Activated T-cell treated with anti-CD3 and anti-CD28 coated beads, Interleukin-2, amount 50 U/mL, for 72 hours (primary cell): ENCODE measurements at places on chromosomes 6 and 20.

- DNase-seq = peak; percentile 38
Measured at GRCh38 chr6:89117211-89118108, at the start of gene SRSF12. TSS of gene SRSF12 (minus strand) at chr6:89118071. CDS start at chr6:89117887, 184 bp downstream.

DNA sequence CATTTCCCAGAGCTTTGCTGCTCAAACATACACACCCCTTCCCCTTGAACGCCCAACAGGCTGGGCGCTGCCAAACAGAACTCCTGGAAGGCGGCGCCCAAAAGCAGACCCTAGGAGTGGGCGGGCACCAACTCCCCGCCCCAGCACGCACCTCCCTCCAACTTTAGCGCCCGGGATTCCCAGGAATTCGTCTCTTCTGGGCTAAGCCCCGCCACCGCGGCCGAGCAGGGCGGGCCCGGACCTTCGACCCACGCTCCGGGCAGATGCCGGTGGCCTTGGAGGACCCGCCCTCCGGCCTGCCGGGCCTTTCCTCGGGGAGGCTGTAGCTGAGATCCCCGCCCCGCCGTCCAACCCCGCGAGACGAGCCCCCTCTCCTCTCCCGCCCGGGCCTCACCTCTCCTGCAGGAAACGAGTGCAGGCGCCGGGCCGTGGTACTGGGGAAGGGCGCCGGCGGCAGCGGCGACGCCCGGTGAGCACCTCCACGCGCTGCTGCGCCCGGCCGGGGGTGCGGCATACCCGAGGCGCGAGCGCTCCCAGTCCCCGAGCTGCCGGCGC is 659 bp downstream of the MCUR1 start:
- DNase-seq = no peak

DNA sequence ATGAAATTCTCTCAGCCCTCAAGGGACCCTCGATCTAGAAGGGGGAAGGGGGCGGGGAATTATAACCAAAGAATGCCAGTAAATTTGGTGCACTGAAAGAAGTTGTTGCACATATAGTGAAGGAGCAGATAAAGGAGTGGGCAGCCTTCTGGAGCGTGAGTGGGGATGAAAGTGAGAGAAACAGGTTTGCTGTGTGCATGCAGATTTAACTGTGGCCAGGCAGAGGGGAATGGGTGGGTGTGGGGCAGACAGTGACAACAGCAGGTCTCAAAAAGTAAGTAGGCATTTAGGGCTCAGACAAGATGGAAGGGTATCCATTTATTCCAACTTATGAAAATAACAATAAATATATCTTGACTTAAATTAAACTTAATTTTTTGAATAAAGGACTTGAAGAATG is 149.1 kb downstream of the KCNQ5 start:
- no peak for DNase-seq

DNA sequence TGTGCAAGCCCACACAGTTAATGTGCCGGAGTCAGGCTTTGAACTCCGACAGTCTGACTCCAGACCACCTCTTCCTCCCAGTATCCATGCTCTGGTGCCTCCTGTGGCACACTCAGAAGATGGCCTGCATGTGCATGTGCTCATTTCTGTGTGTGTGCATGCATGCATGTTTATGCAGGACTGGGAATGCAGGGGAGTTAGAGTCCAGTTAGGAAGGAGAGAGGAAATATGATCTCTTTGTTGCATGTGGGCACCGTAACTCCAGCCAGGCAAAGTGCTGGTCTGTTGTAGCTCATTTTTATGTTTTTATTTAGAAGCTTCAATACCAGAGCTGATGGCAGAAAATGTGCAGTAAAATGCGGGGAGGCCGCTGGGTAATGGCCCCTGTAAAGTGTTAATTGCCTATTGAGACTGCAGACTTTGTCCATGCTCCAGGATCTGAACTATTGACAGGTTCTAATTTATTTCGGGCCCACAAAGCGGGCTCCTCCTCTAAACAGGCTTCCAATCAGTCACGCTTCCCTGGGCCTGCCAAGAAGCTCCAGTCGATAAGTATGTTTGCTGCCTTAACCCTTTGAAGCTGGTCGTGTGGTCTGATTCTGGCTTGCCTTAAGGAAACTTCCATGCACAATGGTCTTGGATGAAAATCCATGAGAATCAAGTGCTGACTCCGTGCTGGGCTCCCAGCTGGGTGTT is 248.3 kb downstream of the DHX35 start:
- no peak for DNase-seq

DNA sequence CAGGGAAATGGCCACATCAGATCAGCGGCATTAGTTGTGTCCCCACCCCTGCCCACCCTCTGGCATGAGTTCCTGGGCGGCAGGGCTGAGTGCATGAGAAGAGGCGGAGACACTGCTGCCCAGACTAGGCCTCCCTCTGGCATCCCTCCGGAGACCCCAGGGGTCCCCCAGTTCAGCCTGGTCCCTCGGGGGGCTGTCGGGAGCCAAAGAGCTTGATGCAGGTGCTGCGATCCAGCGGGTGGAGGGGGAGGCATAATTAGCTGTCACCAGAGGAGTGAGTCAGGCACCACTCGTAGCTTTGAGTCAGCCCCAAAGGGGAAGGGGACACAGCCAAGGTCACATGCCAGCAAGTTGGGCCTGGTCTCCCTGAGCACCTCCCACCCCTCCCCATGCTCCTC is 34.5 kb downstream of the DLGAP4 start:
- no peak for DNase-seq

DNA sequence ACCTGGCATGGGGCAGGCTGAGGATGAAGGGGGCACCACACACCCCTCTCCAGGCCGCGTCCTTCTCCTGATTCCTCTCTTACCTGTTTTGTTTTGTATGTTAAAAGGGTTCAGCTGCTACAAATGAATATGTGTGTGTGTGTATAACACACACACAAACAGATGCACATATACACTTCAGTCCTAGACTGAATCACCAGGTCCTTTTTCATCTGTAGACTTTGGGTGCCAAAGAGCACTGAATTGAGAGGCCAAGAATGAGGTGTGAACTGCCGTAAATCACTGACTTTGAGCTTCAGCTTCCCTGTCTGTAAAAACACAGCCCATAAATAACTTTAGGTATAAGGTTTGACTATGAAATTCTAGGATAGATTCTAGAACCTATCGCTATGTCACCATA is 40.5 kb downstream of the SULF2 start:
- DNase-seq = no peak

GRCh38 chr20:52965380-52965779 is 6.8 kb upstream of the TSHZ2 start:
- no peak for DNase-seq

DNA sequence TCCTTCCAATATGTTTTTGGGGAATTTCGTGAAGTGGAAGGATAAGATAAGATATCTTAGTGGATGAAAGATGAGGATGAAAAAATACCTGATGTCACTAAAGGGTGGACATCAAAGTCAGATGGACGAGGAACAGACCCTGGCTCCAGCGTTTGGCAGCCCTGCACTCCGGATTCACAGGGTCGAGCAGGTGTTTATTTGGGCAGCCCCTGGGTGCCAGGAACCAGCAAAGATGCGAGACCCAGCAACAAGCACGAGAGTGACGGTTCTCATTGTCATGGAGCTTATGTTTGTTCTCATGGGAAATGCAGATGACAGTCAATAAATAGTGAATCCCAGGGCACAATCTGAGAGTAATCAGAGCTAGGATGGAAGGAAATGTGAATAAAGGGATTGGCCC is 131.1 kb downstream of the PHACTR3 start:
- no peak for DNase-seq

DNA sequence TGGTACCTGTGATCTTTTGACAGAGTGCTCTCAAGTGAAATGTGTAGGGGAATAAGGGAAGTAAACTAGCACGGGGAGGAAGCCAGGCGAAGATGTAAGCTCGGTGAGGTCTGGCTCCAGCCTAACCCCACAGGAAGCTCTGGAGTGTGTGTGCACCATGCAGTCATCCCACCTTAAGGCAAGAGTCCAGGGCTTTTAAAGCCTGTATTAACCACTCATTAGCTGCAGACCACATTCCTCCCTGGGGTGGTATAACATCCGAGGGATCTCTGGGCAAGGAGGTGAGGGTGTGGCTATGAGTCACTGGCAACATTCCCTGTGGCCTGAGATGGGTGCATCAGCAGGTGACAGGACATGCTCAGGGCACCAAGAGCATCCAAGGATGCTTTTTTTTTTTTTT is 12.5 kb upstream of the RANBP9 start:
- no peak for DNase-seq

GRCh38 chr6:129393654-129394053 is 316.3 kb downstream of the ARHGAP18 start:
- no peak for DNase-seq

DNA sequence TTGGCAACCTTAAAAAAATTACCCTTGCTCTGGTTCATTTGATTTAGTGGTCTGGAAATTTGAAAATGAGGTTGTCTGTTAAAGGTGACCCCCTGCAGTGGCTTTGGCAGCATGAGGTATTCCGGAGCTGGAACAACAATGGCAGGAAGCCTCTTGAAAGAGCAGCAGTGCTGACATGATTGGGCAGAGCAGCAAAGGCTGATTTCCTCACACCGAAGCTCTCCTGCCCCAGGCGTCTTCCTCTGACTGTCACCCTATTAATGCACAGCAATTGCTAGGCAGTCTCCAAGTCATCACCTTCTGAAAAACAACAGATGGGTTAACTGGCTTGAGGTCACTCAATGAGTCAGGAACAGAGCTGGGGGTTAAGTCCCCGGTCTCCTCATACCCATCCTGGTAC is 241.8 kb upstream of the MMS22L start:
- no peak for DNase-seq

- DNase-seq = peak; percentile 71
Measured at GRCh38 chr6:133837801-133838349, 51.0 kb upstream of the TCF21 start.

DNA sequence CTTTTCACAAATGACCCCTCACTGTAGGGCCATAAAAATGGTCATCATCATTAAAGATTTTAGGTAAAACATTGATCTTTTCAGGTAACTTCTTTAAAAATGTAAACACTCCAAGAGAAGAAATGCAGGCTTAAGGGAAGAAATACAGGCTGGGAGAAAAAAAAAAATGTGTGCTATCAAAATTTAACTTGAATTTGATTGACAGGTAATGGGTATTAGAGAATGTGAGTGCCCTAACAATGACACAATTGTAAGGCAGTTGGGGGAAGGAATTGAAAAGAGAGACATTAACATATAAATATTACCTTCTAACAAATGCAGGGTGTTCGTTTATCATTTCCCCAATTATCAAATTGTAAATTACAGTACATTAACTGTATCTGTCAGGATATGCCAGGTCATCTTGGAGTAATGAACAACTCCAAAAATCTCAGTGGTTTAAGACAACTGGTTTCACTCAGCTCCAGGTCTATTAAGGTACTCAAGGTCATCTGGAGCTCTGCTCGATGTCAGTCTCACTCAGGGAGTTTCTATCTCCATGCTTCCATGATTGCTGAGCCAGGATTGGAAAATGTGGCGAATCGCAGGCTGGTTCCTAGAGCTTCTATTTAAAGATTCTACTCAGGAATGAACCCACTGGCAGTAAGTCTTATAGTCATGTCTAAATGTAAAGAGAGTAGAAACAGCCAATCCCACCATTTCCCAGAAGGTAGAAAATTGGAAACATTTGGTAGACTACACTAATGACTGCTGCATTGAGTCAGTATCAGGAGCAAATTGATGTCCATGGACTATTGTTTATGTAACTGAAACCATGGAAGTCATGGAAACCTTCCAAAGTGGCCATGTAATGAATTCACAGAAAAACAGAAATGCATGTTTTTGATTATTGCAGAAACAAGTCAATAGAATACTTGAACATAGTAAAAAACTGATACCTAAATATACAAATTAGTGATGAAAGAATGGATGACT is 55.6 kb downstream of the FRK start:
- DNase-seq = no peak

DNA sequence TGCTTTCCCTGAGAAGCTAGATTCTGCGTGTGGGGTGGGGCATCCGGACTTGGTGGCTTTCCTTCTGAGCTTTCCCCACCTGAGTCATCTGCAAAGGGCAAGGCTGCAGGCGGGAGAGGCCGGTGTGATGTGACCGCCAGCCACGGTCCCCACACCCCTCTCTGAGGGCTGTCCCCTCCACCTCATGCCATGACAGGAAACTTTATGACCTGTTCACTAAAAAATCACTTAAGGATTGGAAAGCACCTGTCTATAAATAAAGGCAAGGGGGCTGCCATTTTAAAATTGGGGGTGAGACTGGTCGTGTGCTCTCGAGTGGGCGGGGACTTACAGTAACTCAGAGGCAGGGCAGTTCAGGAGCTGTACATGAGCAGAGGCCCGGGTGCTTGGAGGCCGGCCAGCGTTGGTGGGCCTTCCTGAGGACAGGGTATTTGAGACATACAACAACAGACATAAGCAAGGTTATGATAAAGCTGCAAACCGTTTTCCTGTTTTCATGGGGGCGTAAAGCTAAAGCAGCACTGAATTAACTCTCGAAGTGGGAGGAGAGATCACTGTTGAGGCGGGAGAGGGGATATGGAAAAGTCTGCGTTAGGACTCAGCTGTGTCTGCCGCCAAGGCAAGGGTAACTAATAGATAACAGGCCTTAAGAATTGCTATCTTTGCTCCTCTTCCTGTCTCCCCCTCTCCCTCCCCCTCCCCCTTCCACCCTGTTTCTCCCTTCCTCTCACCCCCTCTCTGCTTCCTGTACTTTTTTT is 16.1 kb upstream of the SERPINB1 start:
- peak; percentile 93 for DNase-seq

GRCh38 chr20:24965065-24965919 is 16.2 kb downstream of the CST7 start:
- DNase-seq = no peak

DNA sequence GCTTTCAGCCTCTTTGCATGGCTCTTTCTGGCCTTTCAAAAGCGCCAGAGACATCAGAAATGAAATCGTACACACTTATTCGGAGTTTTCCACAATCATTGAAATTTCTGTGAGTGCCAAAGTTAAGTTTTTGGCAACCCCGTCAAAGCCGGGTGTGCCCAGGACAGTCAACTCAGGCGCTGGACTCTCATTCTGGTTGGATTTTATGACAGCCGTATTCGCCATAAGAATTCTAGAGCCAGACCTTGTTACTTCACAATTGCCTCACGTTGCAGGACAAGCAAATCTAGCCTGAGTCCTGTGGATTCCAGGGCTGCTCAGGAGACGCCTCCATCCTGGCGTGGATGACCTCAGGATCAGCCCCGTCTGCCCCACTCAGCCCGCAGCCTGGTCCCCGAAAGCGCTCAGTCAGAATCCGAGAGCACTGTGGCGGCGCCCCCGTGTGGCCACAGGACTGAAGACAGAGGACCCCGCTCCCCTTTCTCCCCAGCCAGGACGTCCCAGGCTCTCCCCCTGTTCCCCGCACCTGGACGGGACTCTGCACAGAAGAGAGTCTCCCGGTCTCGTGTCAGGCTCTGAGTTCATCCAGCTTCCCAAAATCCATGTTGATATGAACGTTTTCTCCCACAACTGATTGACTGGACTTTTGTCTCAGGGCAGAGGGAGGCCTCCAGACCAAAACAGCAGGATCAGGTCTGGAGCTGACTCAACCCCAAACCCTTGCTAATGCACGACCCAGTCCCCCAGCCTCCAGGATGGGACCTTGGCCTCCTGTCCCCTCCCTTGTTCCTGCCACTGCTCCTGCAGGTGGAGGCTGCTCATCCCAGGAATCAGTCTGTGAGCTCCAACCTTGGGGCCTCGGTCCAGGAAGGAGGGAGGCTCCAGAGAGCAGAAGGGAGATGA is 38.2 kb downstream of the MICA start:
- peak; percentile 88 for DNase-seq

GRCh38 chr6:85490516-85491248 is 40.8 kb downstream of the NT5E start:
- no peak for DNase-seq
